ENCODE measurements at places on chromosomes 7 and 10.

DNA sequence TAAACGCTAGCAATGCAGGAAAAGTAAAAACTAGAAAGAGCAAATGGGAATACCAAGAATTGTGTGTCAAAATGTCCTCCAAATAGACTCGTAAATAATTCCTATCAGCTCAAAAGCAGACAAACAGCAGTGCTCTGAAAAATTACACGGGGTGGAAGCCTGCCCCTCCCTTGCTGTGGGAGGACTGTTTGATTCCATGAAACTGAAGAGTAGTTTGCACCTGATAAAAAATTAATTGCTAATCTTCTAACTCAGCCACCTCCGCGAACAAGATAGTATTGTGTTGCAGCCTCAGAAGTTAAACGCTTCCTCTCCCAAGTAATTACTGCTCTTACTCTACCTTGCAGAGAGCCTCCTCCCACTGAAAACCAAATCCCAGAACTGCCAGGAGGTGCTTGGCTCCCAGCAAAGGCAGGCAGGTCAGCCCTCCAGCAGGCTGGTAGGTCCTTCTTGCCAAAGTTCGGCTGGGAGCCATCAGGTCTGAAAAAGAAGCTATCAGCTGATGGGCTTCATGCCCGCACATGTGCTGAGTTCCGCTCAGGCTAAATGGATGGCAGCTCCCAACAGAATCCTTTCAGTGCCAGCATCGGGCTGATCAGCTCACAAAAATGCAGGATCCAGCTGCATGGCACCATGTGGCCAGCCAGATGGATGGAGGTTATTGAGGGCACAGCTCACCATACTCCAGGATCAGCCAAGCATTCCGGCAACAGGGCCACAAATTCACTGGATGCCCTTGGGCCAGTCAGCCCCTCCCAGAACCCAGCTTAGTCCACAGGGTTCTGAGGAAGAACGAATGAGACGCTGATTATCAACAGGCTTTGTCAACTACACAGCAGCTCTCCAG lies 37.1 kb downstream of the MAD1L1 start:
- no peak for DNase-seq

DNA sequence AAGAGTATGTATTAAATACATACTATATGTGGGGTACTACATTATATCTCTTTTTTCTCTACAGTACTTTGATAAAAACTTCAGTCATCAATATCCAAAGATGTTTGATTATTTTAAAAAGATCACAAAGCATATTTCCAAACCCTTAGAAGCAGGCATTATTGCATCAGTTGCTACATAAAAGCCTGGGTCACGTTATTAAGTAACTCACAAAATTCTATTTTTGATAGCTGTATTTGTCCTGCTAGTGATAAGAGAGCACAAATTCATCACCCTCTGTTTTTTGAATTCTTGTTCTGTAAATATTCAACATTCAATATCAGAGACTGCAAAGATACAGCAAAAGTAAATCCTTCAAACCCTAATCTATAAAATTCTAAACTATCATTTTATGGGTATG lies 30.0 kb downstream of the A1CF start:
- DNase-seq, result no peak

GRCh38 chr10:131729361-131729760 lies 171.4 kb upstream of the PPP2R2D start:
- no peak for DNase-seq

- DNase-seq, result no peak
Measured at GRCh38 chr10:31393844-31394243, 74.8 kb downstream of the ZEB1 start.

GRCh38 chr10:30687698-30688213 lies 58.2 kb upstream of the LYZL2 start:
- DNase-seq, result peak; percentile 81

DNA sequence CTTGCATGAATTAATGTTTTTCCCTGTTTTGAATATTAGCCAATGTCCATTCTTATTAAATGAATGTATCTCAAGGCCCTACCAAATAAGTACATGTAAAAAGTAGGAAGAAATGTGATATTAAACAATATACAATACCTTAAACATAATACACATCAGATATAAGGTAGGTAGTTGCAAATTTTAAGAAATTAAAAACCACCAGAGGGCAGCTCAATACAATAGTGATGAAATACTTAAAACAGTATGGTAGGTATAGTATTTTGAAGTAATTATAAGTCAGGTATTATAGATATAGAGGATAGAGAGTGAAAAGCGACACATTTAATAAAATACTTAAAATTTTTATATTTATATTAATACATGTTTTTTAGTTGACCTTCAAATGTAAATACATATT lies 43.6 kb upstream of the CDK14 start:
- no peak for DNase-seq

Data from stimulated activated CD4-positive, alpha-beta T cell treated with anti-CD3 and anti-CD28 coated beads, Interleukin-1b, Interleukin-23, amount 100 ng/mL, for 4 hours (primary cell).